ENCODE measurements at places on chromosomes 4 and X.

- no peak for DNase-seq
Observed at GRCh38 chrX:16577483-16578029, 72.4 kb upstream of the S100G start.

DNA sequence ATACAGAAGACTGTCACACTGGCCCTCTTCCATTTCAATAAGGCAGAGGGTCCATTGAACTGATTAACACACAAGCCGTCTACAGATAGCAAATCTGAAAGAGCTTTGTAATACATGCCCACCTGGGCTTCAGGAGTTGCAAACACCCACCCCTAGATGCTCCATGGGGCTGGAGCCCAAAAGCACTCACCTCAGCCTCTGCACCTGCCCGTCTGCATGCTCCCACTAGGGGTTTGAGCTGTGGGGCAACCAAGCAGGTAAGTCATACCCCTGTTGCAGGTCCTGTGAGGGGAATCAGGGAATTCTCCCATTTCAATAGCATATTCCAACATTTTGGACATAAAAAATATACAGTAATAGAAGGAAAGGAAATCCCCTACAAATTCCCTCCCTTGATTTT is 243.0 kb upstream of the KCNIP4 start:
- DNase-seq, result no peak

DNA sequence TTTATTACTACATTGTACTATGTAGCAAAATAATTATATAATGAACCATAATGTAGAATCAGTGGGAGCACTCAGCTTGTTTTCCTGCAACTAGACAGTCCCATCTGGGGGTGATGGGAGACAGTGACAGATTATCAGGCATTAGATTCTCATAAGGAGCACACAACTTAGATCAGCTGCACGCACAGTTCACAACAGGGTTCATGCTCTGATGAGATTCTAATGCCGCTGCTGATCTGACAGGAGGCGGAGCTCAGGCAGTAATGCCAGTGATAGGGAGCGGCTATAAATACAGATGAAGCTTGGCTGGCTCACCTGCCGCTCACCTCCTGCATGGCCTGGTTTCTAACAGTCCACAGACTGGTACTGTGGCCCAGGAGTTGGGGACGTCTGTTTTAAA is 199.2 kb downstream of the MAB21L2 start:
- DNase-seq, result no peak

GRCh38 chr4:68361146-68361589 is 11.3 kb upstream of the YTHDC1 start:
- no peak for DNase-seq

DNA sequence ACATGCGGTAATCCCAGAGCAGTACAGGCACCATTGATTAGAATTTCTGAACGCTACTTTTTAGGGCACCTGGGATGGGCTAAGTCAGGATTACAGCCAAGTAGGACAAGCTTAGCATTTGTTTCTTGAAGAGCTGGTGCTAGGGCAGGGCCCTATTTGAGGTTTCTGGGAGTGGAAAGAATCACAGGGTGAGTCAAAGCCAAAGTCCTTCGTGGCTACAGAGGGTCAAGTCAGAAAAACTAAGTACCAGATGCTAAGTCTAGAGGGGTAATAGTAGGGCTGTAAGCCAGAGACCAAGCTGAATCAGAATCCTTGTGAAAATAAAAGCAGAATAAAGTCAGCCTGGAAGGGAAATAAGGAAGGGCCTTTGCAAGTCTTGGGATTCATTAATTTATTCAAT is 448.6 kb downstream of the ZIC3 start:
- no peak for DNase-seq

DNA sequence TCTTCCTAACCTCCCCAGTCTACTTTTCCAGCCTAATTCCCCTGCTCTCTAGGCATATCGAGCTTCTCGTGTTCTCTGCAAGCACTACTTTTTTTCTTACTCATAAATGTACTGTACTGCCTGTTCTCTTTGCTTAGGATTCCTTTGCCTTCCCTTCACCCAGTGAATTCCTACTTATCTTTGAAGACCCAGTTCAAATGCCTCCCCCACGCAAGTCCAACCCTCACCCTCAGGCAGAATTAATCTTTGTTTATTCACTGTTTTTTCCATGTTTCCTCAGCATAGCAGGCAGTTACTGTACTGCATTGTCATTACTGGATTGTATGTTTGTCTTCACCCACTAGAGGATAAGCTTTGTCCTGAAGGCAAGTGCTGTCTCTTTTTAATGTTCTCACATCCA is 287.7 kb downstream of the BMPR1B start:
- DNase-seq, result no peak

DNA sequence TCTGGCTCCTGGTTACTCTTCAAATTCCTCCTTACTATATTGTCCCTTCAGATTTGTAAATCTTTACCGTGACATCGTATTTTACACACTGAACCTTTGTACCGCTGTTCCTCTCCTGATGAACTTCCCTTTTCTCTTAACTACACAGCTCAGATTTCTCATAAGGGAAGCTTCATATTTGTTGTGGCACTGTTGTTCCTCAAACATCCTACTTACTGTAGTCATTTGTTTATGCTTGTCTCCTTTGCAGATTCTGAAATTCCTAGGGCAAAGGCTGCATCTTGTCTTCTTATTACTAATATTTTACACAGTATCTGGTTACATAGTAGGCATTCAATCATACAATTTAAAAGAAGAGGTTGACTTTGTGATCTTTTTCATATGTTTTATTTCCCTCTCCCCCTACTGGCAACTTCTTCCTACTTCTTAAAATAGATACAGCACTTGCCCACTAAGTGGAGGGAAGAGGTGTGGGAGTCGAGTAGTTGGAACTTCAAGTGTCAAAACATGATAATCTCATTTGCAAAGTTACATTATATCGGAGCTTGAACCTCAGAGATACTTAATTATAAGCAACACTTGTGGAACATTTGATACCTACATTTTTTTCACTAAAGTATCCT is 50.0 kb downstream of the TET2 start:
- DNase-seq, result no peak

DNA sequence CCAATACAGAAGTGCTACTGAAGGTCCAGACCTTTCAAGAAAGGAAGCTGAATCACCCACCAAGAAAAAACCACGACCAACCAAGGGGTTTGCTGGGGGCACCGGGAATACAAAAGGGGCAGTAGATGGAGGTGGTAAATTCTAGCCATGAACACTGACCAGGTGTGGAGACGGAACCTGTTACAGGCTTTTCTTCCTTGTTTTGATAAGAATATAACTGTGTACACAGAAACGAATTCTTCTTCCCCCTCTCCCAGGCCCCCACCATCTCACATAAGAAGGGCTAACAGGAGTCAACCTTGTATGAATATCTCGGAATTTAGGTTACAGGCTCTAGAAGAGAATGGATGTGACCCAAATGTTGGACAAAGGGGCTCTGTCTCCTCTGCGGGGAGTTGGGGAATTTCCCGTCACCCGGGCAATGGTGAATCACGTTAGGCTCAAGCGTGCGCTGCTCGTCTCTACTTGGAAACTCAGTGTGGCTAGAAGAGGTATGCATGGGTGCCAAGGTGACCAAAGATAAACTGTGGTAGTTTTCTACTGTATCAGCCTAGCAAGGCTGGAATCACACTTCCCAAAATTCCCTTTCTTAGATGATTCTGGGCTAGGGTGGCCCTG is 87.0 kb downstream of the AFAP1 start:
- no peak for DNase-seq

GRCh38 chrX:12804655-12805054 is 13.4 kb downstream of the PRPS2 start:
- DNase-seq, result no peak

DNA sequence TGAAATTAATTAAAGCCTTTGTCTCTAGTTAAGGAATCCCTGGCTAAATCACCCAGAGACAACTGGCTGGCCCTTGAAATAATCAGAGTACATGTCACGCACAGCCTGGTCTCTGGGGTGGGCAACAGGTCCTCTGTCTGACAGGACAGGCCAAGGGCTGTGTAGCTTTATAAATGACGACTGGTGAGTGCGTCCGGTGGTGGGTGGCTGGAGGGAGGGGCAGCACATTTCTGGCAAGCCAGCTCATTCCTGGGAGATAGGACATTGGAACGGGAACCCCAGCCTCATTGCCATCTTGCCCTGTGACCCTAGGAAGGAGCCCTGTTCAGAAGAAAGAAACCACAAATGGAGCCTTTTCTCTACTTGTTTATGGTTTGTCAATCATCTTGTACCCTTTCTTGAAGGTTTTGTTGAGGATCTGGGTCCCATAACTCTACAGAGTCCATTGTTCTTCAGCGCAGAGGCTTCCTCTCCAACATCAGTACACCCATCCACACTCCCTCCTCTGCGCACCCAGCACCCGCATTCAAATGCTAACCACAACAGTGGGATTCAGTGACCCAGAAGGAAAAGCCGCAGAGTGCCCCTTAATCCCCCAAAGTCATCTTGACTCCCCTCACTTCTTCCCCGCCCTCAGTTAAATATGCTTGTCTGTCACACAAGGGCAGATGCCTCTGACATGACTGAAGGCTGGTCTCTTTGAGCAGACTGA is 368.1 kb downstream of the UNC5C start:
- DNase-seq, result no peak

DNA sequence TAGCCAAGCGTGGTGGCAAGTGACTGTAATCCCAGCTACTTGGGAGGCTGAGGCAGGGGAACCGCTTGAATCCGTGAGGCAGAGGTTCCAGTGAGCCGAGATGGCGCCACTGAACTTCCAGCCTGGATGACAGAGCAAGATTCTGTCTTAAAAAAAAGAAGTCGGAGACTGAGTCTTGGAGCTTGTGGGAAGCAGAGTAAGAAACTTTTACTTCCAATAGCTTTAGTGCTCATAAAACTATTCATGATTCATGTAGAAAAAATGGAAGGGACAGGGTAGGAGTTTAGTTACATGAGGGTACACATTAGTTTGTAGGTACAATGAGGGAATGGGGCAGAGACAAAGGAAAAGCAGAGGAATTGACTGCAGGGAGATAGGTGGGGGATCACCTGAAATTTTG is 19.3 kb downstream of the RAP2C start:
- DNase-seq, result no peak

- DNase-seq, result no peak
Observed at GRCh38 chrX:111124418-111124817, 28.4 kb downstream of the PAK3 start.

- DNase-seq, result no peak
Observed at GRCh38 chrX:134963041-134963440, 27.8 kb upstream of the SMIM10 start.

GRCh38 chr4:97016186-97016907 is 1126.9 kb downstream of the STPG2 start:
- no peak for DNase-seq

DNA sequence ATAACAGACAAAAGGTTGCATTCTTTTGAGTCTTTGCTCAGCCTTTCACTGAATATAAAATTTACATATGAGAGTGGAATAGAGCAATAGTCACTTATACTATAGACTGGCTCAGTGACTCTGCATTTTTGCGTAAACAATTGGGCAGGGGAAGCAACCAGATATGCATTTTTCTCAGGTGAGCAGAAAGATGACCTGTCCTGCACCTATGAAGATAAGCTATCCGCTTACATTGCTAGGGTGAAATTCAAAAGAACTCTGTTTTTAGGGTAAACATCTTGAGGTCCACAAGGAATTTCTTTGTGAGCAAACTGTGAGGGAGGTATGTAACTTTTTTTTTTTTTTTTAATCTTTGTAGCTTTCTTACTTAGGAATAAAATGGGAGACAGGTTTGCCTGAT is 602.4 kb upstream of the PRKX start:
- DNase-seq, result no peak

DNA sequence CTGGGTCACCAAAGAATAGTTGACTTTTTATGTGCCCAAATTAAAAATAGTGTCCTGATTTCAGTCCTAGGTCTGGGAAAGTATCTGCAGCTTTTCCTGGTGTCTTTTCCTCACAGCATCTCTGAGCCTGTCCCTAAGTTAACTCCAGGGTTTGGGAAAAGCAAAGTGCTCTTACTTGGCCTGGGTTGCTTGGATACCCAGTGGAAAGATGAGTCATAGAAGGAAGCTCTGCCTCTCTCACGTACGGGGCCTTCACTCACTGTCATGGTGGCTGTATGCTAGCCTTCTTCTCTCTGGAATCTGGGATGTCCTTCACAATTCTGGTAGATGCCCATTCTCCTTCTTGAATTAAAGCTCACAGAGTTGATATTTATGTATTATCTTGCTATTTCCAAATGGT is 607.3 kb downstream of the ANKRD50 start:
- DNase-seq, result no peak

GRCh38 chr4:98150092-98150761 is 7.0 kb upstream of the STPG2 start:
- DNase-seq, result no peak

GRCh38 chr4:124696182-124696581 is 16.4 kb downstream of the ANKRD50 start:
- no peak for DNase-seq

DNA sequence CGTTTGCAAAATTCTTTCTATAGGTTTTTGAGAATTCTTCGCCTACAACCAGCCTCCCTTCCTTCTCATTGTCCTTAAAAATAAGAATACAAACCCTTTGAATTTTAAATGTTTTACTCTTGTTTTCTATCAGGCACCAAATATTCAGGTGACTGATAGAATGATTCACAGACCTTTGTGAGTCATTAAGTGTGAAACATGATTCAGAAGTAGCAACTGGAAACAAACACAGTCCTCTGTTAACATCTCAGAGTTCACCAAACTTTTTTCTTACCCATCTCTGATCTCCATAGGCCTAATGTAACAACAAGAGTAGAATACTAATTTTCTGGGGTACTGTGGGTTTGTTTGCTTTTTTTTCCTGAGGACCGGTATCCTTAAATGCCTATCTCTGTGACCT is 63.4 kb upstream of the MAB21L2 start:
- DNase-seq, result no peak

- DNase-seq, result no peak
Observed at GRCh38 chrX:130295519-130296296, 27.0 kb upstream of the ZNF280C start.

GRCh38 chr4:186760576-186760975 is 36.9 kb upstream of the FAT1 start:
- no peak for DNase-seq

GRCh38 chr4:138677748-138678147 is 337.8 kb upstream of the NOCT start:
- DNase-seq, result no peak

DNA sequence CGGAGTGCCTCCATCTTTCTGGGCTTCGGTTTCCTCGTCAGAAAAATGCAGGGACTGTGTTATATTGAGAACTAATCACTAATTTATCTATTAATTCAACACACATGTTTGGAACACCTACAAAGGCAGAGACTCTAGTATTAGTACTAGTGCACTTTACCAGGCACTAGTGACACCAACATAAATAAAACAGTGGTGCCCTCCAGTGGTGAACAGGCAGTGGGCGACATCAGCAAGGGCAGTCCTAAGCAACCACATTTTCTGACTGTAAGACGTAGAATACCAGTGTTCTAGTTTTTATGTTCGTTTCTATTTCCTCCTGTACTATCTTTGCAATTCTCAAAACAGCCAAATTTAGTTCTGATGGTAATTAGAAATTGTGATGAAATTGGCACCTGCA is 69.1 kb upstream of the UCP1 start:
- DNase-seq, result no peak

DNA sequence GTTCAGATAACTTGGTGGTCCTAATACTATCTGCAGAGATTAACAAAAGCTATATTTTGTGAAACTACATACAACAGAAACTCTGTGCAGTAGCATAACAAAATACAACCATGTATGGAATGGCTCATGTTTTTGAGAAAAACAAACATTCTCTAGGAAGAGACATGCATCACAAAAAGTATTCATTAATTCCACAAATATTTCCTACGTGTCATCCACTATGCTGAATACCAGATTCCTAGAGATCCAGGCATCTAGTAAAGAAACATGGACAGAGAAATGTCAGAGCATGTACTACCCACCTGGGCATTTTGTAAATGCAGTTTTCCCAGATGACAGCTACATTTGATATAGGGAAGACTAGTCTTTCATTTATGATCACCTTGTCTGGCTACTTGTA is 248.1 kb downstream of the OPHN1 start:
- no peak for DNase-seq

Data from iPS DF 6.9 (cell line).